ENCODE measurements at places on chromosomes 2 and 18. TPM values are rescaled to one million over a fixed set of nuclear protein-coding genes. Genes with fewer than 3 reads are reported as not detected.

GRCh38 chr2:196798980-196799379 is 503 bp downstream of the GTF3C3 start:
- no peaks in the 10 kb centered on the region for H3K36me3 ChIP-seq
- H3K27ac ChIP-seq = peak overlapping the region; percentile 77
- no peak for DNase-seq
- H3K27me3 ChIP-seq = no peaks in the 10 kb centered on the region

DNA sequence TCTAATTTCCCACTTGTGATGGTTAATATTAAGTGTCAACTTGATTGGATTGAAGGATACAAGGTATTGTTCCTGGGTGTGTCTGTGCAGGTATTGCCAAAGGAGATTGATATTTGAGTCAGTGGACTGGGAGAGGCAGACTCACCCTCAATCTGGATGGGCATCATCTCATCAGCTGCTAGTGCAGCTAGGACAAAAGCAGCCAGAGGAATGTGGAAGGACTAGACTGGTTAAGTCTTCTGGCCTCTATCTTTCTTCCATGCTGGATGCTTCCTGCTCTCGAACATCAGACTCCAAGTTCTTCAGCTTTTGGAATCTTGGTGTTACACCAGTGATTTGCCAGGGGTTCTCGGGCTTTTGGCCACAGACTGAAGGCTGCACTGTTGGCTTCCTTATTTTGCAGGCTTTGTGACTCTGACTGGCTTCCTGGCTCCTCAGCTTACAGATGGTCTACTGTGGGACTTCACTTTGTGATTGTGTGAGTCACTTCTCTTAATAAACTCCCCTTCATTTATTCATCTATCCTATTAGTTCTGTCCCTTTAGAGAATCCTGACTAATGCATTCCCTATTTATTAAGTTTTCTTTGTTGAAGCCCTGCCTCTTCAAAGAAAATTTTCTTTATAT is 1087.5 kb upstream of the NXPH2 start:
- H3K36me3 ChIP-seq = no peaks in the 10 kb centered on the region
- H3K4me3 ChIP-seq = no peak overlapping the region
- no peaks in the 10 kb centered on the region for H3K4me1 ChIP-seq

DNA sequence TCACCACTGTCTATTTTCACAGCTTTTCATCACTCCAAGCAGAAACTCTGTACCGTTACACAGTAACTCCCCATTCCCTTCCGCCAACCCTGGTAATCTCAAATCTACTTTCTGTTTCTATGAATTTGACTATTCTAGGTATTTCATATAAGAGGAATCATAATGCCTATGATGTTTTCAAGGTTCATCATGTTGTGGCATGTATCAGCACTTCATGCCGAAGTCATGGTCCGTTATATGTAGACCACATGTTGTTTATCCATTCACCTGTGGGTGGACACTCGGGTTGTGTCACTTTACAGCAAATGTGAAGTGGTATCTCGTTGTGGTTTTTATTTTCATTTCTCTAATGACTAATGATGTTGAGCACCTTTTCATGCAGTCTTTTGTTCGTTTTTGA is 21.6 kb downstream of the CPSF3 start:
- H3K27me3 ChIP-seq = no peaks in the 10 kb centered on the region
- no peaks in the 10 kb centered on the region for H3K4me1 ChIP-seq
- no peak overlapping the region for H3K4me3 ChIP-seq

ANTXR1 gene
- 8.8 TPM for total RNA-seq

DNA sequence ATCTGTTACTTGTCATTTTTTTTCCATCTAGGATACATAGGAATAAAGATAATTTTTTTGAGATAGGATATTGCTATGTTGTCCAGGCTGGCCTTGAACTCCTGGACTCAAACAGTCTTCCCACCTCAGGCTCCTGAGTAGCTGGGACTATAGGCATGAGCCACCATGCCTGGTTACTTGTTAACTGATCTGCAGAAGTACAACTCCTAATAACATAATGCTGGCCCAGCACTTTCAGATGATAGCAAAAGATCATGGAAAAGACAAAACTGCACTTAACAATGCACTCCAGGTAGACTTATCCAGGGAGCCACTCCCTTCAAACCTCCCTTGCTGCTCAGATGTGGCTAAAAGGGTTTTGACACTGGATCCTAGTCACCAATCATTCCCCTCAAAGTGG is 11.4 kb upstream of the CTDP1 start:
- no peaks in the 10 kb centered on the region for H3K4me1 ChIP-seq
- DNase-seq = no peak
- H3K27ac ChIP-seq = no peak overlapping the region
- H3K36me3 ChIP-seq = no peaks in the 10 kb centered on the region
- peaks cover under 1% of the 10 kb centered on the region for H3K27me3 ChIP-seq

- no peak for DNase-seq
- no peak overlapping the region for H3K27ac ChIP-seq
- no peaks in the 10 kb centered on the region for H3K36me3 ChIP-seq
- H3K4me3 ChIP-seq = no peak overlapping the region
- H3K4me1 ChIP-seq = no peaks in the 10 kb centered on the region
Observed at GRCh38 chr2:20674309-20674965, 7.5 kb downstream of the GDF7 start.

DNA sequence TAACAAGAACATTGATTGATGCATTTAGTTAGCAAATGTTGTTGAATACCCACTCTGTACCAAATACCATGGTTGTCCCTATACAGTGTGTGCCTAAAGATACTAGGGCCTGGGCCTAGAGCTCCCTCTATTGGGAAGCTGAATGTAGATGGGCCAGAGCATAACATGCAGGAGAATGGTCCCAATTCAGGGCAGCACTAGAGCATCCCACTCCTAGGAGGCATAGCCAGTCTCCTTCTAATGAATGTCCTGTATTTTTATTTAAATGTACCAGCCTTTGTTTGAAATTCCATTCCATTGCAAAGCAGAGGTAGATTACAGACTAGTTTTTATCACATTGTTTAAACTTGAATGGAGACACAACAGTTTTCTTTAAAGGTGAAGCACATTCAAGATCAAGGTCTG is 90.6 kb downstream of the FEZ2 start:
- no peaks in the 10 kb centered on the region for H3K27me3 ChIP-seq
- peaks cover 10% of the 10 kb centered on the region for H3K36me3 ChIP-seq
- H3K27ac ChIP-seq = no peak overlapping the region
- H3K4me3 ChIP-seq = no peak overlapping the region
- no peak for DNase-seq

GRCh38 chr2:203003716-203004115 is 11.0 kb upstream of the NBEAL1 start:
- H3K27ac ChIP-seq = no peak overlapping the region
- H3K36me3 ChIP-seq = no peaks in the 10 kb centered on the region
- no peaks in the 10 kb centered on the region for H3K4me1 ChIP-seq
- no peak overlapping the region for H3K4me3 ChIP-seq
- H3K27me3 ChIP-seq = no peaks in the 10 kb centered on the region

All from psoas muscle (tissue), 8 donors.